ENCODE measurements at places on chromosomes 4 and X.
A peak's percentile ranks its signal among the peaks of the same experiment; 100 is the strongest.

- DNase-seq = no peak
These were observed 482 bp downstream of the GSTCD start for GRCh38 chr4:105709081-105709450.

DNA sequence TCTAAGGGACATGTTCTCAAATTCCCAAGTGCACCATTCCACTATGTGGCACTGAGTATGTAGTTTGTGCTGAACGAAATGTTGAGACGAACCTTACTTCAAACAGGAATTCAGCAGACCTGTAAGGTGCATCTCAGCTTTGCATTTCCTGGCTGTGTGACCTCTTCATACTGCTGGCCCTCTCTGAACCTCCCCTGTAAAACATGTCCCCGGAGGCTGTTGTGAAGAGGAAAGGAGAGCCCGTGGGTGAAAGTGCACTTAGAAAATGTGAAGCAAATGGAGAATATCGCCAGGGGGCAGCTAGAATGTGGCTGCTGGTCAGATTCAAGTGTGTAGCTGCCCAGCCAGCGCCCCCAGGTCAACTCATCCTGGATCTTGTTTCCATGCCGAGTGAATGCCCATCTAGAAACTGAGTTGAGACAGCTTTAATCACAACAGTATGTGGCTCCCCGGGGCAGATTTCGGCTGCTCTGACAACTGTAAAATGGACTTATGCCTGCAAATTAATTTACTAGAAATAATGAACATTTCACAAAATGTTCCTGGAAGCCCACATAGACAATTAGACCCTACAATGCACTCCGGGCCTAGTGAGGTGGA is 263.3 kb downstream of the EVC2 start:
- DNase-seq = no peak

DNA sequence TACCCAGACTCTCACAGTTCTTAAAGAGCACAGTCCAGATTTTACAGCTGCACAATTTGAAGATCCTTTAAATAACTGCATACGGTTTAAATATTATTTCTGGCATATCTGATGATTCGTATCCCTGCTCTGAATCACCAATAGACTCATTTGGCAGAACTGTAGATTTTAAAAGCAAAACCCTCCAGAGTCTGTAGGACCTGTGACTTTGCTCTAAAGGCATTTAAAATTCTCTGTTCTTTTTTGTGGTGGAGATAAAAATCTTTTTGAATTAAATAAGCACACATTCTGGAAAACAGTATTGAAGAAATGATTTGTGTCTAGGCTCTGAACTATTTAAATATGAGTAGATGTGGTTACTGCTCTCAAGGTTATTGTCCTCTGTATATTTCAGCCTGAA is 246.2 kb upstream of the PITX2 start:
- no peak for DNase-seq

- peak; percentile 30 for DNase-seq
These were observed at the start of gene PLCXD1 for GRCh38 chrX:281166-281999. PLCXD1 (plus strand) TSS chrX:281381; CDS start chrX:284188, 2,807 bp downstream.

DNA sequence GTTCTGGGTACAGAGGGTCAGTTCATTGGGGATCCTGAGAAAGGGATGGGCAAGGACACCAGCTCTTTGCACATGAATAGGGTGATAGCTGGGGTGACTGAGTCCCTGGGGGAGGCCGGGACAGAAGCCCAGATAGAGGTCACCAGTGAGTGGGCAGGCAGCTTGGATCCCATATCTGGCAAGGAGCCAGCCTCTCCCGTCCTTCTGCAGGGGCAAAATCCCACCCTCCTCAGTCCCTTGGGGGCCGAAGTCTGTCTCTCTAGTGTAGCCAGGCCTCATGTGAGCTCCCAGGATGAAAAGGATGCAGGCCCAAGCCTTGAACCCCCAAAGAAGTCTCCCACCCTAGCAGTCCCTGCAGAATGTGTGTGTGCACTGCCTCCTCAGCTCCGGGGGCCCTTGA is 16.9 kb upstream of the GAGE10 start:
- DNase-seq = no peak

GRCh38 chr4:2247128-2248043 is 5.5 kb upstream of the HAUS3 start:
- peak; percentile 14 for DNase-seq

GRCh38 chr4:958314-958665 is 15.1 kb downstream of the DGKQ start:
- DNase-seq = no peak

GRCh38 chr4:64718091-64718490 is 308.8 kb upstream of the TECRL start:
- no peak for DNase-seq

DNA sequence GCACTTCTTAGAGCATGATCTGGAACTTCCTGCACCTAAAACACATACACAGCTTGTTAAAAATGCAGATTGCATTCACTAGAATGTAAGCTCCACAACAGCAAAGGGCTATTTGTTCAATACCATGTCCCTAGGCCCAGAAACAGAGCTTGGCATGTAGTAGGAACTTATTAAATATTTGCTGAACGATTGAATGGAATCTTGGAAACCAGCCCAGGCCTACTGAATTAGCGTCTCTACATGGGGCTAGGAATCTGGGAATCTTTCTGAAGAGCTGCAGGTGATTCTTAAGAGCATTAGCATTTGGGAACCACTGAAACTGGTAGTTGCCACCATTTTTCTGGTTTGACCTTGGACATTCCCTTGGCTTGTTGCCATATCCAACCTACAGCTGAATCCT is 234.1 kb downstream of the STIM2 start:
- DNase-seq = no peak

DNA sequence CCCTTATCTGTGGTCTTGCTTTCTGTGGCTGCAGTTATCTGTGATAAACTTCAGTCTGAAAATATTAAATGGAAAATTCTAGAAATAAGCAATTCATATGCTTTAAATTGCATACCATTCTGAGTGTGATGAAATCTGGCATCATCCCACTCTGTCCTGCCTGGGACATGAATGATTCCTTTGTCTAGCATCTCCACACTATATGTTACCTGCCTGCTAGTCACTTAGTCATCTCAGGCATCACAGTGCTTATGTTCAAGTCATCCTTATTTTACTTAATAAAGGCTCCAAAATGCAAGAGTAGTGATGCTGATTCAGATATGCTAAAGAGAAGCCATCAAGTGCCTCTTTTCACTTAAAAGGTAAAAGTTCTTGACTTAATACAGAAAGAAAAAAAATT is 14.3 kb upstream of the RAB9B start:
- no peak for DNase-seq

All from activated CD8-positive, alpha-beta T cell treated with anti-CD3 and anti-CD28 coated beads, Interleukin-2, amount 10 ng/mL, durations not matched to agents 7 days and 5 days (primary cell).